Thoracic aorta endothelial cell (primary cell): ENCODE measurements at places on chromosomes 13 and 19. TPM values are rescaled to one million over a fixed set of nuclear protein-coding genes. Genes with fewer than 3 reads are reported as not detected.

ZNF433 gene
- total RNA-seq = 1.9 and 4.5 TPM in 2 replicates

TEX29 gene
- total RNA-seq = not detected in 2 replicates

ACER1 gene
- not detected in 2 replicates for total RNA-seq

WDR87 gene
- total RNA-seq = not detected in 2 replicates

PSG2 gene
- total RNA-seq = not detected in 2 replicates
